Stimulated activated CD8-positive, alpha-beta memory T cell treated with anti-CD3 and anti-CD28 coated beads, Interleukin-7, amount 100 ng/mL, for 48 hours (primary cell): ENCODE measurements at places on chromosomes 16 and 17.

- no peak for DNase-seq
These were observed 9.4 kb upstream of the ELAC2 start for GRCh38 chr17:13027246-13027645.

DNA sequence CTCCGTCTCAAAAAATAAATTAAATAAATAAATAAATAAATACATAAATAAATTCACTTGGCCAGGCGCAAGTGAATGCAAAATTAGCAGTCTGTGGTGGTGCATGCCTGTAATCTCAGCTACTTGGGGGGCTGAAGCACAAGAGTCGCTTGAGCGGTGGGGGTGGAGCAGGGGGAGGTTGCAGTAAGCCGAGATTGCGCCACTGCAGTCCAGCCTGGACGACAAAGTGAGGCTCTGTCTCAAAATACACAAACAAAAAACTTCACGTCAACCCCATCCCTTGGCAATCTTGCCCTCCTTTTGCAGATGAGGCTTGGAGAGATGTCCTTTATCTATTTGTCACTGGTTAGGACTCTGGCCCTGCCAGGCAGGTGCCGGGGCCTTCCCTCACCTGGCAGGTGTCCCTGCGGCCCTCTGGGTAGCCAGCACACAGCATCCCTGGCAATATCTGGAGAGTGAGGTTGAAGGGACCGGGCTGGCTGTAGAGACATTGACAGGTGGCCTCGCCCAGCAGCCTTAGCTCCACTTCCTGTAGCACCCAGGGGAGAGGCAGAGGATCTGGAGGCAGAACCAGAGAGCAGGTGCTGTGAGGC is 4.4 kb downstream of the PRSS36 start:
- DNase-seq, result no peak

DNA sequence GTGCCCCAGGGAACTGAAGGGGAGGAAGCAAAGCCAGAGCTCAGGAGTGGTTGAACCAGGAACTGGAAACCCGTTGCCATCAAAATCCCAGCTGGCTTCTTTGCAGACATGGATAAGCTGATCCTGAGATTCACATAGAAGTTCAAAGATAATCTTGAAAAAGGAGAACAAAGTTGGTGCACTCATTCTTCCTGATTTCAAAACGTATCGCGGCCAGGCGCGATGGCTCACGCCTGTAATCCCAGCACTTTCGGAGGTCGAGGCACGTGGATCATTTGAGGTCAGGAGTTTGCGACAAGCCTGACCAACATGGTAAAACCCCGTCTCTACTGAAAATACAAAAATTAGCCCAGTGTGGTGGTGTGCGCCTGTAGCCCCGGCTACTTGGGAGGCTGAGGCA is 7.1 kb downstream of the RAP1GAP2 start:
- no peak for DNase-seq

DNA sequence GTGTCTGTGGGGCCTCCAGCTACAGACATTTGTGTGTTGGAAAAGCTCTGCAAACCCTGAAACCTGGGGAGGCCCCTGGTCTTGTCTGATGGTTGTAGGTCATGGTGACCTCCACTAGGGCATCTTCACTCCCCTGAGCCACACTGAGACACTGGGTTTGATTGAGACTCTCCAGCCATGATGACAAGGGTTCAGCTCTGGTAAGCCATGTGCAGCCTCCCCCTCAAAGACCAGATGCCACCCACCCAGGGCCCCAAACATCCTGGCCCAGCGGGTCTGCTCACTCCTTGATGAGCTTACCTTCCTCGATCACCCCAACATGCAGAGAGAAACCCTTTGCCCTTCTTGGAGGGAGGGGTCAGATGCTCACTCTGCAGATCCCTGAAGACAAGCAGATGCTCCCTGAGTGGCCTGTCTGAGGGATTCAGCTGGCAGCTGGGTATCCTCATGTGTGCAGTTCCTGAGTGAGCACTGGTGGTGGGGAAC is 101.6 kb downstream of the METRNL start:
- no peak for DNase-seq

DNA sequence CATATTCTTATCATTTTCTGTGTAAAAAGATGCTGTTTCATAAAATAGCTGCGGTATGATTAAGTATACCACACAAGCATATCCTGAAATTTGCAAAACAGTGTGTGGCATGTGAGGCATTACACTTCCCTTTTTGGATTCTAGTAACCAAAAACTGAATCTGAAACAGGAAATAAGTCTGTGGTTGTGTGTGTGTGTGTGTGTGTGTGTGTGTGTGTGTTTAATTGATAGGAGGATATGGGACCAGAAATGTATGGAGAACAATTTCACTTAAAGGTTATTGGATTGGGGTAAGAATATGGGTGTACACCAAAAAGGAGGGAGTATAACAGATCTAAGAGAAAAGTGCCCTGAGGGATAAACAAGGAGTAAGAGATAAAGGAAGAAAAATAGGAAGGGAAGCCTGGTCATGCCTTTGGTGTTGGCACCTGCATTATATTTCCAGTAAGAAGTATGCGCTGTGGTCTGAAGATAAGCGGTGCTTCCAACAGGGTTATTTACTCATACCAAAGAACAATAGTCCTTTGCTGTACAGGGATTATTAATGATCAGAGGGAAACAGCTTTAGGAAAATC is 4.0 kb downstream of the LYRM1 start:
- DNase-seq, result no peak
